ENCODE measurements at places on chromosomes 1 and 21. TPM values are rescaled to one million over a fixed set of nuclear protein-coding genes. Genes with fewer than 3 reads are reported as not detected.

DNA sequence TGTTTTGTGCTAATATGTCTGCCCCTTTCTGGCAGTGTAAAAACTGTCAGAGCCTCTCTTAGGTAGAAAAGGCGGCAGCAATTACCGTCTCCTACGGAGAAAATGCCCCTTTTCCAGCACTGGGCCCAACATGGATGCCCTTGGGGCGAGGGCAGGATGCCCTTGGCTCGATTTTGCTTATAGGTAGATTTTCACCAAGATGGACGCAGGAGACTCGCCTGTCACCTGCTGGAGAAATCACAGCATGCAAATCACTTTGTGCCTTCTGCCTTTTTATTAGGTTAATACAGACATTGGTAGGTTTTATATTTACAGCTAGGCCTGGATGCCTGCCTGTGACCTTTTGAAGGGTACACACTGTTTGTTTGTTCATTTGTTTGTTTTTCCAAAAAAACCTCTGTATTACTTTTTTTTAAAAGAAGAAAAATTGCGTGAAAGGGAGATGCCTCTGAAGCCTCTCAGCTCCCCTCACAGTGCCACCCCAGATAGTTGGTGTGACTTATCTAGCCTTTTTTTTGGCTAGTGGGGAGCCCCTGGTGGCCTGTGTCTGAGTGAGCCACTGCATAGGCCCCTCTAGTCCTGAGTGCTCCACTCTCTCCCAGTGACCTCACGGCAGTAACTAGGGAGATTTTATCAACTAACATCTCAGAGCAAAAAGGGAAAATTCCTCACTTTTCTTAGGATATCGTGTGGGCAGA lies 2.5 kb downstream of the ATP1B1 start:
- no peak for DNase-seq

DNA sequence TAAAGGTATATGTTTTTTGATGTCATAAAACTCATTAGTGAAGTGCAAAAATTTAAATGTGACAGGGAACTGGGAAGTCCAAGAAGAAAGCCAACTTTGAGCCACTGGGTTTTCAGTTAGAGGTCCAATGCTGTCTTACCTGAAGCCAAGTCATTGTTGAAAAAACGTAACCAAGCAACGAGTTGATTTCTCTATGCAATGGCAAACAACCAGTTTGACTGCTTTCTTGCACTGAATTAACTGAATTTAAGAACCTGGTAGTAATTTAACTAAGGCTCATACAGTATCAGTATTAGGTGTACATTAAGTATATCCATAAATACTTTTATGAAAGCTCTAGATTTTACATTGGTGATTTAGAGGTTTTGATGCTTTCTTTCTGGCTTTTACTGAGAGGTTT lies 20.2 kb upstream of the S1PR1 start:
- peak; percentile 70 for DNase-seq

DNA sequence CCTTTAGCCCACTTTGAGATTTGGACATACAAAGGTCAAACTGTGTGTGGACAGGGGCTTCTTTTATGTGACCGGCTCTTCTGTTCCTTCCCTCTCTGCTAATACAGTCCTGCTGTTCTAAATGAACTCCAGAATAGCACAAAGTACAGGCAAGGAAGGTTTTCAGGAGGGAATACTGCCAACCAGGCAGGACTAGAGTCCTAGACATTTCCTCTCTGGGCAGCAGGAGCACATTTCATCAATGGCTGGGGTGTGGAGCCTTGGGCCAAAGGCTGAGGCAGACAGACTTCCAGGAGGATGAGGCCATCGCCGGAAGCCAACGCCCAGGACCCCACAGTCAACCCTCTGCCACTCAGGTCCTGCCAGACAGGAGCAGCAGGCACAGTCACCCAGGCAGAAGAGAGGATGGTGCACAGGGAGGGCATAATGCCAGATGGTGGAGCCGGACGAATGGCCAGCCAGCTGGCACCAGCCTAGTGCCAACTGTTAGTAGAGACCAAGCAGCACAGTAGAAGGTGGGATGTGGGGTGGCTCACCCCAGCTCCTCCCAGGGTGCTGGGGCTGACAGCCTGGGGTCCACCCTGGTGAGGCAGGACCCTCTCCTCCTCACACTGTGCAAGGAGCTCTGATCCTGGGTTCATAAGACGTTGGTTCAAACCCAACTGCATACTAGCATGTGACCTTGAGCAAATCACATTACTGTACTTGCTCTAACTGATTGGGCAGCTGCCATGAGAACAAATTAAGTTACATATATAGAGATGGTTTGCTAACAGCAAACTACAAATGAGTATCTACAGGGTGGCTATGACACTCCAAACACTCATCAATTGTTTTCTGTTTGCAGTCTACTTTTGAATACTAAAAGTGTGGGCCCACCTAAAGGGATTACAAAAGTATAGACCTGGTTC lies 410.7 kb downstream of the SIPA1L2 start:
- no peak for DNase-seq

- DNase-seq = peak; percentile 40
These were observed at the start of gene KCNA3 for GRCh38 chr1:110674337-110675059. Gene KCNA3, minus strand, starts transcription at chr1:110674940. Its CDS starts 131 bp downstream, at chr1:110674809.

DNA sequence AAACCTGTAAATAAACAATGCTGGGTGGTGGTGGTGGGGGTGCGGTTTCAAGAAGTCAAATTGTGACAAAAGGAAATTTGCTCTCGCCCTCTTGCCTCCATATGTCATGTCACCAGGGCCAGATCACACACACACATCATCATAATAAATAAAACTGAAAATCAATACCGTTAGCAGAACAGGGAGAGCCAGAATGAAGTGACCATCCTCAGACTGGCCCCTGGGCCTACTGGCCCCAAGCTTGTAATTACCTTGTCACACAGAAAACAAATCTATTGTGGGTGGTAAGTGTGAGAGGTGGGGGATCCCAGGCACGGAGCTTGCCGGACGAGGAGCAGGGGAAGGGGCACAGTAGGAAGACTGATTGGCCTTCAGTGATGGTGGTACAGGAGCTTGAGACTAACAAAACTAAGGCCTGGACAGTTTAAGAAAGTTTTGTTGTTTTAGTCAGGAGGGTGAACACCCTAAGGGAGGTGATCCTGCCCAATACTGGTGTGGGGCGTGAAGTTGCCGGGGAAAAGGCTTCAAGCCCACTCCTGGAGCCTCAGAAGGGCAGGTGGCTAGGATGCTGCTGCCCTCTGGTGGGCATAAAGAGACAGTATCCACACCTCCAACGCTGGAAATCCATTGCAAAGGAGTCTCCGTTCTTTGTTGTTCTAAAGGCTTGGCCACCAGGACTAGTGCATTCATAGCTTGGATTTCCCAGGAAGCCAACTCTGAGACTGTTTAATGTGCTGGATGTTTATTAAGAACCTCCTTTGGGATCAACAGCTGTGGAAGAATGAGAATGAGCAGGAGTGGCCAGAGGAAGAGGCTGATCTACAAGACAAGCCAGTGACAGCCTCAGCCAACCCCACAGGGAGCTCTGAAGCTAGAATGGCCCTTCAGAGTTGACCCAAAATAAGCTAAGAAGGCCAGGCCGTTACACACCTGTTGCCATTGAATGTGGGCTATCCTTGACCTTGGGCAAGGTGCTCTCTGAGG lies 8.1 kb upstream of the C1orf216 start:
- peak; percentile 57 for DNase-seq

DNA sequence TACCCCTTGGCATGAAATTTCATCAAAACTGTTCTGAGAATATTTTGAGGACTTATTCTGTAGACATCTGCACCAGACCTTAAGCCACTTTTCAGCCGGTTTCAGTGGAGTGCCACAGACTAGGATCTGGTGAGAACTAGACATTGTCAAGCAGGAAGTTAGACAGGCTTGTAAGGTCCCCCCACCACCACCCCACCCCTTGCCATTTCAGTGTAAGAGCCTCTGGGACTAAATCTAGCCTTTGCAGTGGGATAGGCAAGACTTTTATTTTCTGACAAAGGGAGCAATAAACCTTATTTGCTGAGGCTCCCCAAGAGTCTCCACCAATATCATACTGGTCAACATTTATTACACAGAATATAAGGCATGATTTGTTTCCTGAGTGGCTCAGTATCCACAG lies 77.9 kb upstream of the EXO1 start:
- no peak for DNase-seq

DNA sequence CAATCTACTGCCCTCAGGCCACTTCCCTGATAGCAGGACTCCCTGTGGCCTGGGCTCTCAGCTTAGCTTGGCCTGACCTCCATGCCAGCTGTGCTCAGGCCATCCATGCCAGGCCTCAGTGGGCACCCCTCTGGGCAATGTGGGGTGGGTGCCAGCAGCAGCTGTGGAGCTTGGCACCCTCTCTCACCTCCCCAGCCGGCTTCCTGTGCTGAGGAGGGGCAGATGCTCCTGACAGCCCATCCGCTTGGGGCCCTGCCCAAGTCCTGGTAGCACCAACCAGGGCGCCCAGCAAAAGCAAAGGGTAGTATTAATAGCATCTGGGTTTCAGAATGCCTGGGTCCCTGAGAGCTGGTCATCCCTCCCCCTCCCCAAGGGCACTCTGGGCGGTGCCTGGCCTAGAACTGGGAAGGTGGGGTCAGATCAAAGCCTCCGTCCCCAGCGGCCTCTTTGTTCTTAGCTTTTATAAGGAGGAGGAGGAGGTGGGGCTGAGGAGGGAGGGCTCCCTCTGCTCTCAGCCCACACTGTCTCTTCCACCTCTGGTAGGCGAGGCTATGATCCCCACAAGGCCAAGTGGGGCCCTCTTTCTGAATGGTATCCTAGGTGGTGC lies 6.1 kb downstream of the EFNA4 start:
- no peak for DNase-seq

DNA sequence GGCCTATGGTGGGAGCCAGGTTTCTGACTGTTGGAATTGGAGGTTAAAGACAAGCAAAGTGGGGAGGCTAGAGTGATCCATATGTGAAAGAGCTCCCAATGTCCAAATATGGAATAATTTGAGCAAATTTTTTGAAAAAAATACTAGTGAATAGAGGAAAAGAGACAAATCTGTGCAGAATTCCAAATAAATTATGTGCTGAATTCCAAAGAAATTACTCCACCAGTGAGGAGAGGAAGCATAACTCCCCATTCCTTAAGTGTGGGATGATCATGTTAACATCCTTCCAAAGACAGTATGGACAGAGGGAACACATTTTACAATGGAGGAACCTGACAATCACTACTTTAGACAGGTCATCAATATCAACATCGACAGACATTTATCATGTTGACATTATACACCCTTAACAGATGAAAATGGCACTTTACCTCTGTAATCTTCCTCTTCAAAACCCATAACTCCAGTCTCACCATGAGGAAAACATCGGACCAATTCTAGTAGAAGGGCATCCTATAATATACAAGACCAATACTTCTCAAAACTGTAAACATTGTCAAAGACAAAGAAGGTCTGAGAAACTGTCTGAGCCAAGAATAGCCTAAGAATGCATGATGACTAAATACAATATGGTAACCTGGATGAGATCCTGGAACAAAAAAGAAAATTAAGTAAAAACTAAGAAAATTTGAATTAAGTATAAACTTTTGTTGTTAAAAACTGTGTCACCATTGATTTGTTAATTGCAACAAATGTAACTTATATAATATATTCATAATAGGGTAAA lies 71.5 kb upstream of the RGS4 start:
- DNase-seq = no peak

The UTS2 gene
- not detected for polyA plus RNA-seq

- DNase-seq = no peak
These were observed 32.3 kb downstream of the TBX19 start for GRCh38 chr1:168312718-168313604.

DNA sequence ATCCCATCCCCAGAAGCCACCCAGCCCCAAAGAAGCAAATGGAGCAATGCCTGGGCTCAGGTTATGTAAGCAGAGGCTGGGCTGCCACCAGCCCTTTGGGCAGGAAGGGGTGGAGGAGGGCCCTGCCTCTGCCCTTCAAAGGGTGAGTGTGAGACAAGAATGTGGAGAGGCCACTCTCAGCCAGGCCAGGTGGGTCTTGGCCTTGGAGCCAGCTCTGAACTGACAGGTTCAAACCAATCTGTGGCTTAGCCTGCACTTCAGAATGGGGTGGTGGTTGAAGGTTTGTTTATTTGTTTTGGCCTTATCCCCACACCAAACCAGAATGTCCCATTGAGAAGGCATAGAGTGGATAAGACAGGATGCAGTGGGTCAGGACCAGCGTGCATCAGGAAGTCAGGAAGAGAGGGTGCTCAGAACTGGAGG lies 29.8 kb downstream of the C1orf116 start:
- no peak for DNase-seq

DNA sequence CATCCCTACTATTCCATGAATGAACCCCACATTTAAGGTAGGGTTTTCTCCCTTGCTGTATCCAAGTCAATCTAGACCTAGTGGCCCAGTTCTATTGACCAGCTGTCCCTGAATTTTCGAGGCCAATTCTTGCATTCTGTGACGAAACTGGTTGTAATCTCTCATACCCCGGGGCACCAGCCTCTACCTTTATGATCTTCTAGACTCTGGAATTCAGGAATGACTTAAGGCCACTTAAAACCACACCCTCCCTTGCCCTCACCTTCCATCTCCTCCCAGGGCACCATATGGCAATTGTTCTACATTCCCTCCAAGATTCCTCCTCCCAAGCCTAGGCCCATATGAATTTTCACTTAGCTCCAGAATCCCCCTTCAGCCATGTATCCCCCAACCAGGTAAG lies 48.9 kb downstream of the RHOU start:
- DNase-seq = no peak

The PROK1 gene
- not detected for polyA plus RNA-seq

- DNase-seq = no peak
These were observed 70.9 kb upstream of the FAM78B start for GRCh38 chr1:166237675-166238074.

All from renal pelvis (tissue), 12 donors.